Skin of body (tissue), 3 donors: ENCODE measurements at places on chromosomes 16 and 17.

GRCh38 chr17:30188211-30188939 is 47.1 kb downstream of the SLC6A4 start:
- DNase-seq, result no peak

DNA sequence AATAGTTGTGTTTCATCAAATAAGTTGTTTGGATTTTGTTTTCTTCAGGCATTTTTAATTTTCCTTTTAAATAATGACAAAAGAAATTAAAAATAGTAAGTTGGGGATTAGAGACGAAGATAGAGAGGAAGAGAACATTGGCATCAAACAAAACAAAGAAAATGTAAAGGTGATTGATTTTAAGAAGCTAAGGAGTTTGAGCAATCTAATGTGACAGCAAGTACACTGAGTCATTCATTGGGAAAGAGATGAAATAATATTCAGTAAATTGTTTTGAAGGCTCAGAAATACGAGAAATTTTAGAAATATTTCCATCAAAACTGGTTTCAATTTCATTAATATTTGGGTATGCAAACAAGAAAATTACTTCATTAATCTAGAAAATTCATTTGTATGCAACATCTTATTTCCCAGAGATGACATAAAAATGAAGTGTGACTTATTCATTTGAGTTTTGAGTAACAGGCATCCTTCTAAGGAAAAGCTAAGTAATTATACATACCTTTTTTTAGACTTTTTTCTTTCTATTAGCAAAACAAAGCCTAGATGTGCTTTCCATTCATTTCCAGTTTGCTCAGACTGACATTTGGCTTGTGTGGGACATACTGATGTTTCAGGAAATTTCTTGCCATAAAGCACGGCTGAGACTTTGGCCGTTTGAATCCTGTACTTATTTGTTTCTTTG is 66.7 kb downstream of the COX10 start:
- no peak for DNase-seq

DNA sequence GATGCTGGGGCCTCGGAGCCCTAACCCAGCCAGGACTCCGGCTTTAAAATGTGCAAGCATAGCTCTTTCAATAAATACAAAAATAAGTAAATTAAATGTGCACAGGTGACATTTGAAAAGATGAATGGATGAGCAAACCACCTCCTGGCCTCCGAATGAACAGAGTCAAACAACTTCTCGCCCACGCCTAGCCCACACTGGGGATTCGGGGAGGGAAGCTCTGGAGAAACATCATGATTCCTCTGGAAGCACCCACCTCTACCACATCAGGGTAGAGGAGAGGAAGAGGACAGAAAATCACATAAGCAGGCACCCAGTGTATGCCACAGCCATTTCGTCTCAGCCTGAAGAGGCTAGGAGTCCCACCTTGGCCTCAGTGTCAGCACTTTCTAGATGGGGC is 105.8 kb downstream of the SDK2 start:
- no peak for DNase-seq

DNA sequence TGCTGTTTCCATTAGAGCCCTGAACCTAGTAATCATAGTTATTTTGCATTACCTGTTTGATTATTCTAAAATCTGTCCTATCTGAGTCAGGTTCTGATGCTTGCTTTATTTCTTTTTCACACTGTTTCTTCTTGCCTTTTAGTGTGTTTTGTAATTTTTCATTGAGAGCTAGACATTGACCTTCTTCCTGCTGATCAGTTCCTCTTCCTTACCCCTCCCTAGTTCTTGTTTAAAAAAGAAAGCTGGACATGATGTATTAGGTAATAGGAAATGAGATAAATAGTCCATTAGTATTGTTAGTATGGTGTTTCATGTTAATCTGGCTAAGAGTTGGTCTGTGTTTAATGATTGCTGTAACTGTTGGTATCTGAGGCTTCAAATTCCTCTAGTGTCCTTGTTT is 13.4 kb downstream of the WWP2 start:
- DNase-seq, result no peak

- DNase-seq, result no peak
Observed at GRCh38 chr16:87457709-87458423, 35.0 kb downstream of the ZCCHC14 start.

GRCh38 chr16:86598607-86599565 is 20.5 kb downstream of the FOXL1 start:
- DNase-seq, result no peak

GRCh38 chr16:88781140-88782077 is 3.6 kb downstream of the PIEZO1 start:
- no peak for DNase-seq
